ENCODE measurements at places on chromosomes 6 and 20. TPM values are rescaled to one million over a fixed set of nuclear protein-coding genes. Genes with fewer than 3 reads are reported as not detected.

PLAGL1 gene
- total RNA-seq: 6.7 TPM

GPR31 gene
- not detected for total RNA-seq

ULBP1 gene
- total RNA-seq: 1.00 TPM

SAMD10 gene
- total RNA-seq: 0.05 TPM

C20orf173 gene
- not detected for total RNA-seq

NOX3 gene
- not detected for total RNA-seq

ENPP3 gene
- not detected for total RNA-seq

PRDM13 gene
- 1.3 TPM for total RNA-seq

C4B gene
- 0.58 TPM for total RNA-seq

BACH2 gene
- 1.2 TPM for total RNA-seq

GSTA1 gene
- total RNA-seq: 0.07 TPM

SLC22A16 gene
- not detected for total RNA-seq

NKAPL gene
- not detected for total RNA-seq

KCNK15 gene
- total RNA-seq: 0.23 TPM

SAMD5 gene
- total RNA-seq: 0.39 TPM

SHLD1 gene
- 6.8 TPM for total RNA-seq

ARFGAP1 gene
- 68.0 TPM for total RNA-seq

CST4 gene
- not detected for total RNA-seq

FBXO9 gene
- total RNA-seq: 32.2 TPM

GPRC6A gene
- total RNA-seq: not detected

FUCA2 gene
- 55.5 TPM for total RNA-seq

VSX1 gene
- 0.93 TPM for total RNA-seq

ISM1 gene
- total RNA-seq: 0.12 TPM

CPXM1 gene
- not detected for total RNA-seq

IL17A gene
- total RNA-seq: not detected

RNF182 gene
- total RNA-seq: 2.6 TPM

MRPS18B gene
- 114 TPM for total RNA-seq

GFOD1 gene
- total RNA-seq: 1.3 TPM

CYP24A1 gene
- total RNA-seq: 76.0 TPM

ABCC10 gene
- total RNA-seq: 8.9 TPM

KHDC1L gene
- 0.26 TPM for total RNA-seq

EXOC2 gene
- total RNA-seq: 11.5 TPM

TSBP1 gene
- not detected for total RNA-seq

UBE2C gene
- total RNA-seq: 229 TPM

SLC2A10 gene
- not detected for total RNA-seq

ULBP2 gene
- 4.6 TPM for total RNA-seq

CST5 gene
- total RNA-seq: not detected

FABP7 gene
- not detected for total RNA-seq

OR2B6 gene
- not detected for total RNA-seq

PIGU gene
- total RNA-seq: 25.7 TPM

SLC35D3 gene
- not detected for total RNA-seq

FRK gene
- total RNA-seq: 1.0 TPM

BANF2 gene
- total RNA-seq: not detected

PPP1R14C gene
- 3.5 TPM for total RNA-seq

RIPPLY2 gene
- 0.49 TPM for total RNA-seq

ADIG gene
- not detected for total RNA-seq

AVP gene
- total RNA-seq: not detected

FOXF2 gene
- 14.7 TPM for total RNA-seq

GSTA3 gene
- total RNA-seq: not detected

PTPRK gene
- total RNA-seq: 14.7 TPM

DDX43 gene
- total RNA-seq: not detected

RNF144B gene
- total RNA-seq: 0.37 TPM
